ENCODE measurements at places on chromosomes 5 and 9. TPM values are rescaled to one million over a fixed set of nuclear protein-coding genes. Genes with fewer than 3 reads are reported as not detected.

Gene LRRC26
- 2.0 TPM for total RNA-seq

Gene OR1L4
- not detected for total RNA-seq

GRCh38 chr9:98708933-98709911 lies at the start of gene GABBR2:
TSS of gene GABBR2 (minus strand) at chr9:98708935. CDS start at chr9:98708737, 198 bp downstream.
- no peak for DNase-seq
- peaks cover 30% of the 10 kb centered on the region for H3K27me3 ChIP-seq
- H3K27ac ChIP-seq = no peak within 1 kb of the TSS
- no peaks in the 10 kb centered on the region for H3K36me3 ChIP-seq
- H3K4me3 ChIP-seq = peak within 1 kb of the TSS; percentile 60
- H3K4me1 ChIP-seq = no peaks in the 10 kb centered on the region

Gene NR5A1
- not detected for total RNA-seq

DNA sequence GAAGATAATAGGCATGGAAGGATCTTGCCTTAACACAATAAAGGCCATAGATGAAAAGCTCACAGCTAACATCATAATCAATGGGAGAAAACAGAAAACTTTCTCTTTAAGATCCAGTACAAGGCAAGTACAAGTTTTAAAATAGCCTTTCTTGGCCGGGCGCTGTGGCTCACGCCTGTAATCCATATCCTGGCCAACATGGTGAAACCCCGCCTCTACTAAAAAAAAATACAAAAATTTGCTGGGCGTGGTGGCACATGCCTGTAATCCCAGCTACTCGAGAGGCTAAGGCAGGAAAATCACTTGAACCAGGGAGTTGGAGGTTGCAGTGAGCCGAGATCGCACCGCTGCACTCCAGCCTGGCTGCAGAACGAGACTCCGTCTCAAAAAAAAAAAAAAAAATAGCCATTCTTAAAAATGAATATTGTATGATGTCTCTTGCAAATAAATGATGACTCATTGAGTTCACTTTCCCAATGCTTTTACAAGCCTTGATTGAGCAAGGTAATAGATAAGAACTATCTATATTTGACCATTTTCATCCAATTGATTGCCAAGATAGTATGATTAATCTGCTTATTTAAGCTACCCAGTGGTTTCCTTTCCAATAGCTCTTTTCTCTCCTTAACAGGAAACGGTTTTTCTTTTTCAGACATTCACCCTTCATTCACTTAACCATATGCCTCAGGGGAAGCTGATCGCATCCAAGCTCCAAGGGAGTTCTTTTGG lies 15.8 kb downstream of the CCDC152 start:
- no peaks in the 10 kb centered on the region for H3K27me3 ChIP-seq
- no peaks in the 10 kb centered on the region for H3K36me3 ChIP-seq
- peaks cover 24% of the 10 kb centered on the region for H3K4me1 ChIP-seq
- peak; percentile 91 for DNase-seq
- peak overlapping the region; percentile 85 for H3K27ac ChIP-seq
- peak overlapping the region; percentile 53 for H3K4me3 ChIP-seq

DNA sequence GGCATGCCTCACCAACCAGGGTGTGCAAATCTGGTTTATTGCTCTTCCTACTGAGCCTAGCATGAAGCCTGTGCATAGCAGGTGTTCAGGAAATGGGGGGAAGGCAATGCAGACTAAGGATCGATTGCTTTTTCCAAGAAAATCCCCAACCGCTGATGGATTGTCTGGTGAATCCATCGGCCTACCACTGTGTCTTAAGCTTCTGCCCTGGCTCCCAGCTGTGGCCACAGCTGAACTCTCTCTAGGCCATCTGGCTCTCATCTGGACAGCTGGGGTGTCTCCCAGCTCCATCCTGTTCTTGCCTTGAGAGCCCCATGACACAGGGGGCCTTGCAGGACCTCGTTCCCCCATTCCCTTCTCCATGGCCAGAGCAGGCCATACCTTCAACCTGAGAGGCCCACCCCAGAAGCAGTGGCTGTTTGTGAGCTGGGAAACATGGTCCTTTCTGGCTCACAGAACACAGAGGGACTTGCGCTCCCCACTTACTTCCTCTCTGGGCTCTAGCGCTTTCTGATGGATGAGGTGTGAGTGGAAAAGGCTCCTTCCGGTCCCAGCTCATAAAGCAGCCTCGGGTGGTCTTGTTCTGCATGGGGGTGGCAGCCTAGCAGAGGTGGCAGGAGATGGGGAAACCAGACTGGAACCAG lies 41.8 kb downstream of the COL27A1 start:
- no peaks in the 10 kb centered on the region for H3K27me3 ChIP-seq
- no peaks in the 10 kb centered on the region for H3K4me1 ChIP-seq
- H3K36me3 ChIP-seq = no peaks in the 10 kb centered on the region
- no peak overlapping the region for H3K27ac ChIP-seq
- H3K4me3 ChIP-seq = no peak overlapping the region
- no peak for DNase-seq

DNA sequence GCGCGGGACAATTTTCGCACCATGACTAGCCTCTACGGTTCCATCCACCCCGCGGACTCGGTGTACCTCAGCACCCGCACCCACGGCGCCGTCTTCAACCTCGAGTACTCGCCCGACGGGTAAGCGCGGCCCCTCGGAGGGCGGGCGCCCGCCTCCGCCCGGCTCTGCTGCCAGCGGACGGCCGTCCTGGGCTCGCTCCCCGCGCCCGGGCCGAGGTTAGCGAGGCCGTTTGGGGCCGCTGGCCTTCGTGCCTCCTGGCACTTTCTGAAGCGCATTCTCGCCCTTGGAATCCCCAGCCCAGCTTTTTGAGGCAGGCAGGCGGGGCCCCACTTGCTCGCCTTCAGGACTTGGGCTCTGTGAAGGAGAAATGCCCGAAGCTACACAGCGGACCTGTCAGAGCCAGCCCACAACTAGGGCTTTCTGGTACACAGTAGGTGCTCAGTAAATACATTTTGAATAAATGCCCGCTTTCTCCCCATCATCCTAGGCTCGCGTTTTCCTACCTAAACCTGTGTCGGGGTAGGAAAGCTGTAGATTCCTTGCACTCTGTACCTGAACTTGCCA lies 772 bp downstream of the DCAF10 start:
- no peaks in the 10 kb centered on the region for H3K36me3 ChIP-seq
- H3K27me3 ChIP-seq = no peaks in the 10 kb centered on the region
- H3K4me3 ChIP-seq = peak overlapping the region; percentile 93
- peak overlapping the region; percentile 25 for H3K27ac ChIP-seq

DNA sequence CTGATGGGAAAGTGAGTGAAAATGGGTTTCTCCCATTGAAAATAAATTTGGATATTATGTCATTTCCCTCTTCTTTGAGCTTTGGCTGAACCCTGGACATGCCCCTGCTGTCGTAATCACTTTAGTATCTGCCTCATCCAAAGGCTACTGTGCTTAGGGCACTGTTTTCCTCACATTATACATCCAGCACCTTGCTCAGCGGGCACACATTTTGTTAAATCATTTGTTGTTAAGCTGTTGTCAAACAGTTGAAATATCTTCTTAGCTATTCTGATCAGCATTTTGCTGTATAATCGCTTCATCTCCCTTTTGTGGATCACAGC lies 352.7 kb upstream of the CD180 start:
- no peak for DNase-seq
- no peak overlapping the region for H3K27ac ChIP-seq
- no peaks in the 10 kb centered on the region for H3K4me1 ChIP-seq
- H3K4me3 ChIP-seq = no peak overlapping the region
- 0 out of 2 replicates have a peak, but pooled peaks cover 5% of the 10 kb centered on the region for H3K27me3 ChIP-seq

Gene GFI1B
- total RNA-seq = not detected

DNA sequence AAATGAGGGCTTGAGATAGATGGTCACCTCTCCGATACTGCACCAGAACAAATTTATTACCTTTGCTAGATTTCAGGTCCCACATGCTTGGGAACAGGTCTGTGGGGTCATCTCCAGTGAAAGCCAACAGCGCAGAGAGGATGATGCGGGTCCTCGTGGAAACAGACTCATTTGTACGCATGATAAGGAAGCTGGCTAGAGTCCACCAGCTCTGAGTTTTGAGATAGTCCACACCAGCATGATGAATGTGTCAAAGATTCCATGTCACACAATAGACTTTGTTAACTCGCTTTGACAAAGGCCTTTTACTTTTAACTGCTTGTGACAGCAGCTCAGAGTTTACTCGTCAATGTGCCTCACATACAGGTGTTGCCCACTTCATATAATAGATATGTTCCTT lies 105.4 kb upstream of the TBCA start:
- peaks cover 31% of the 10 kb centered on the region for H3K4me1 ChIP-seq
- no peak for DNase-seq
- no peak overlapping the region for H3K4me3 ChIP-seq
- H3K36me3 ChIP-seq = no peaks in the 10 kb centered on the region

GRCh38 chr9:34899535-34900158 lies 58.4 kb upstream of the PHF24 start:
- H3K27me3 ChIP-seq = peaks cover 22% of the 10 kb centered on the region
- H3K4me3 ChIP-seq = no peak overlapping the region
- H3K36me3 ChIP-seq = no peaks in the 10 kb centered on the region
- peak; percentile 76 for DNase-seq
- H3K27ac ChIP-seq = no peak overlapping the region

Gene KIF12
- 6.3 TPM for total RNA-seq

Gene PLPP7
- 0.98 TPM for total RNA-seq

DNA sequence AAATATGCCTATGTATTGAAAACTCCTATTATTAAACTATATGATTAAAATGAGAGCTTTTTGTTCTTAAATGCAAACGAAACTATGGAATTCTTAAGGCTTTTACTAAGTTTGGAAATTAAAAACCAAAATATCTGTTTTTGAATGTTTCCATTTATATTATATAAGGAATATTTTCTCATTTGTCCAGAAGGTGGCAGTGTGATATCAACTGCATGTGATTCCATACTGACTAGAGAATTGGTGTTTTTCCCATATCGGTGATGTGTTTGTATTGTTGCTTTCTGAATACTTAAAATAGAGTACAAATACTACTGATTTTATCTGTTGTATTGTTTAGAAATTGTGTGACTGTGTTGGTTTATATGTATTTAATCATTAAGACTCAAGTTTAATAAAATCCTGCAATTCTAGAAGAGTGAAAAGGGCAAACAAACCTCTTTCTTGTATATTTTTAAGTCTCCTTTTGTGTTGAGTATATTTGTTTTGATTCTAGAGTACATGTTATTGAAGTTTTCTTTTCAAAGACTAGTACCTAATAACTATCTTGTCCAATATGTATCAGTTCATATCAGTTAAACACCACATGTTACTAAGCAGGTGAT lies 320.8 kb downstream of the CCDC171 start:
- H3K36me3 ChIP-seq = no peaks in the 10 kb centered on the region
- H3K27ac ChIP-seq = peak overlapping the region; percentile 78
- no peaks in the 10 kb centered on the region for H3K27me3 ChIP-seq
- no peak overlapping the region for H3K4me3 ChIP-seq
- peaks cover 18% of the 10 kb centered on the region for H3K4me1 ChIP-seq

GRCh38 chr5:42992088-42992879 lies 47.8 kb downstream of the ANXA2R start:
- no peak overlapping the region for H3K27ac ChIP-seq
- H3K4me3 ChIP-seq = no peak overlapping the region
- H3K36me3 ChIP-seq = no peaks in the 10 kb centered on the region
- H3K4me1 ChIP-seq = no peaks in the 10 kb centered on the region

Gene WDR38
- total RNA-seq = not detected

All from PC-3 (cell line).